CD8-positive, alpha-beta memory T cell (primary cell): ENCODE measurements at places on chromosomes 1 and 21. TPM values are rescaled to one million over a fixed set of nuclear protein-coding genes. Genes with fewer than 3 reads are reported as not detected.

The AMY2A gene
- not detected for total RNA-seq

The CD1E gene
- total RNA-seq, result not detected

DNA sequence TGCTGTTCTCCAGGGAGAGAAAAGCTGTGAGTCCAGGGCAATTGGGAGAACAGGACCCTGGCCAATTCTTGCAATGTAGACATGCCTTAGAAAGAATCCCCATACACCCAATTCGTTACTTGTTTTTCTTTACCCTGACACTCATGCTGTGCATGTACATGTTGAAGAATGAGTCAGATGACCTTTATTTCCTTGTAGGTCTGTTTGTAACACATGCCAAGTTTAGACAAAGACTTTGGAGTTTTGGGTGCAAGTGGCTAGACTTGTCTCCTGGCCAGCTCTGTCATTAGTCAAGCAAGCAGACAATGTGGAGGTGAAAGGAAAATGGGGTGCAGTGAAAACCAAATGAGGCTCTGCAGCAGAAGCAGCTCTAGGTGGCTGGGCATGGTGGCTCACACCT, 38.1 kb downstream of the GNPAT start:
- no peak for DNase-seq

The PRDM2 gene
- 67.9 TPM for total RNA-seq

GRCh38 chr1:221439747-221440501, 302.0 kb downstream of the DUSP10 start:
- DNase-seq, result peak; percentile 4

- peak; percentile 66 for DNase-seq
Measured at GRCh38 chr1:201709564-201710295, 119.2 kb upstream of the IPO9 start.

The RHCE gene
- 0.33 TPM for total RNA-seq

GRCh38 chr1:96333522-96334235, 387.9 kb upstream of the PTBP2 start:
- DNase-seq, result no peak

The EEIG2 gene
- 19.4 TPM for total RNA-seq

The USP48 gene
- total RNA-seq, result 61.5 TPM

DNA sequence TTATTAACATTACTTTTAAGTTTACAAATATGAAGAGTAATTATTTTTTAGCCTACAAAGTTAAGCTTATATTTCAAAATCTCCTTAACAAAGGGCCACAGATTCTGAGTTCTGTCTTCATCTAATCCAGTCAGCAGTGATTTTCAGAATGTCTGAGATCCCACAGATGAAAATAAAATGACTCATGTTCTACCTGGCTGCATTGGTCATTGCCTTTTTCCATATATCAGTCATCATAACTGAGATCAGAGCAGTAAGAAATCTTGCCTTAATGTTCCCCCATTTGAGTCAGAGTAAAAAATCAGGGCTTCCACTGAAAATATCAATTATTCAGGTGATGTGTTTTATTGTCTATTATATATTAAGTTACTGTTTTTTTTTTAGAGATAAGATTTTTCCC, 416.1 kb downstream of the MRPL39 start:
- DNase-seq, result no peak

The PGBD5 gene
- total RNA-seq, result not detected

The TRIM46 gene
- total RNA-seq, result 7.3 TPM

- no peak for DNase-seq
Measured at GRCh38 chr1:27526569-27527222, 36.7 kb upstream of the WASF2 start.

The KLHDC7A gene
- not detected for total RNA-seq

- DNase-seq, result no peak
Measured at GRCh38 chr1:97364086-97364485, 556.7 kb downstream of the DPYD start.

DNA sequence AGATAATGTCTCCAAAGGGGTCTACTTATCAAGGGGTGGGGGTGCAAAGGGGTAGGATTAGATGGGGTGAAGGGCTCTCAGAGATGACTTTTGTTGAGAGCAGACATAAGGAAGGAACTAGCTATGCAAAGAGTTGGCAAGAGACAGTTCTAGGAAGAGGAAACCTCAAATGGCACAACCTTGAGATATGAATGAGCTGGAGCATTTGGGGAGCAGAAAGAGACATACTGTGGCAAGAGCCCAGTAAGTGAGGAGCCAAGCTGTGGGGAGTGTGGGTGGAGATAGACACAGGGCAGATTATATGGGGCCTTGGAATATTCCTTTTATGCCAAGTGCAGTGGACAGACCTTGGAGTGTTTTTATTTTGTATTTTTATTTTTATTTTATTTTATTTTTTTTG, 84.8 kb upstream of the BTG3 start:
- DNase-seq, result no peak

The OR2M7 gene
- not detected for total RNA-seq

GRCh38 chr1:232274236-232274855, 355.6 kb downstream of the SIPA1L2 start:
- DNase-seq, result no peak

The NBPF10 gene
- 0.89 TPM for total RNA-seq

The KIF17 gene
- total RNA-seq, result not detected

The REG4 gene
- 2.5 TPM for total RNA-seq

DNA sequence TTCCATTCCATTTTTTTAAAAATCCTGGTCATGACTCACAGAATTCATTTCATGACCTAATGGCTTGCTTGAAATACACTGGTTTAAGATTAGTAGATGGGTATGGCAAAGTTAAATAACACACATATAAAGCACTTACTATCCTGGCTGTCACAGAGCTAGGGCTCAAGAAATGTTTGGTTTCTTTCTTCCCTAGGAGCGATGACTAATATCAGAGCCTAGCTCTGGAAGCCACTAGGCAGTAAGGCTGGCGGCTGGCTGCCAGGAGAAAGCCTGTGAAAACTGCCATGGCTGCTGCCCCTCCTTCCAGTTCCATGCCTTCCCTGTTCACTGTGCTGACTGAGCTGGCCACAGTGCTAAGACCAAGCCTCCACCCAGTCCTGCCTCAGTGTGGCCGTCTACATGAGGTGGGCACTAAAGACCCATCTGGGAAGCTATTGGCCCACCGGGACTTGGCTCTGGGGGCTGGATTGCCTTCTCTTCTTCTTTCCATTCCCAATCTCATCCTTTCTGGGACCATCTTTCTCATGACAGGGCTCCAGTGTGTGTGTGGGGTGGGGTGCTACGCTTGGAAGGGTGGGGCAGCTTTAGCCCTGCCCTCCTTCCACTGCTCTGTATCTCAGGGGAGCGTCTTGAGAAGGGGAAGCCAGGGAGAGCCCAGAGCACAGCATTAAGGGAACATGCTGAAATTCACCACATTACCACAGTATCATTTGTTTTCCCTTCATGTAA, 10.8 kb upstream of the ASCL5 start:
- no peak for DNase-seq

The FCRL2 gene
- total RNA-seq, result not detected

GRCh38 chr21:29511096-29511495, 212.4 kb downstream of the BACH1 start:
- DNase-seq, result no peak

The DPT gene
- total RNA-seq, result not detected

DNA sequence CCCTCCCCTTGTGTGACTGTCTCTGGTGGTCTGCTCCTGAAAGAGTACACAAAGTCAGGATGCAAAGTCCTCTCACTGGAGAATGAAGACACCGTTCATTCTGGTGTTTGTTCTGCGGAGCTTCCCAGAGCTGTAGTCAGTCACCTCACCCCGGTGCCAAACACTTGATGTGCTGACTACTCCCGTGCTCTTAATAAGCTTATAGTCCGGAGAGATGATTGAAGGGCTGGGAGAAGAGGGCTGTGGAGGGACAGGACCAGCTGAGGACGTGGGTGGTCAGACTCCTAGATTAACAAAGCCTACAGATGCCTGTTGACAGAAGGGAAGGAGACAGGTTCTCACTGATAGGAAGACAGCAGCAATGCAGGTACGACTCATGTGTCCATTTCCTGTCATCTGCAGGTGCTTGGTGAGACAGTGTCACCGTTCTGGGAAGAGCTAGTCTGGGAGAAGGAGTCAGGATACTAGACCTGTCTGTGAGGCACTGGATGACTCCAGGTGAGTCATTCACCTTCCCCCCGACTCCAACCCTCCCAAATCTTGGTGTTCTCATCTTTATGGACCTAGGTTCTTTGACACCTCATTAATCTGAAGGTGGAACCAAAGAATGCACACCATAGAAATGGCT, 40.4 kb upstream of the LRRN2 start:
- no peak for DNase-seq

The UTS2 gene
- total RNA-seq, result not detected

The HSPA6 gene
- 0.90 TPM for total RNA-seq

- DNase-seq, result no peak
Measured at GRCh38 chr1:243667133-243667532, 182.9 kb downstream of the AKT3 start.
